ENCODE measurements at places on chromosomes 16 and 17.

DNA sequence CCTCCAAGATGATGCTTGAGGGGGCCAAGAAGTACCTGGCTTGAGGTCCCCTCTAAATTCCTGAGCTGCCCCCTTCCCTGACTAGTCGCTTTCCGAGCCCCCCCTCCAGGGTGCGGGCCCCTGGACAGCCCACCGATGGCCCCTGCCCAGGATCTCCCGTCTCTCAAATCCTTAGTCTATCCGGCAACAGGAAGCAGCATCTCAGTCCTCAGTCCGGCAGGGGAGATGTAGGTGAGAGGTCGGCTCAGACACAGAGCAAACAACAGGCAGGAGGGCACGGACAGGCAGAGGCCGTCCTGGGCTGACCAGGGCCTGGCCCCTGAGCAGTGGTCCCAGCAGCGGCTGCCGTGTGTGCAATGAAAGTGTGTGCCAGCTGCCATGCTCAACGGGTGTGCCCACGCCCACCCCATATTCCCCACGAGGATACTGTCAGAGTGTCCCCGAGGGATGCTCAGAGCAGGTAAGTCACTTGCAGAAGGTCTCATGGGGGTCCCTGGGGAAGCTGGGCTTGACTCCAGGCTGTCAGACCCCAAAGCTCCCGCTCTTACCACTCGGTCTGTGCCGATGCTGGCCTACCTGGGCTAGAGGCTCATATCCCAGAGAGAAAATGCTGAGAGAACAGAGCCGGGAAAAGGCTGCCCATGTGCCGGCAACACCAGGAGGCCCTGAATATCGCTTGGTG, 7.2 kb downstream of the SLC43A2 start:
- DNase-seq = no peak

DNA sequence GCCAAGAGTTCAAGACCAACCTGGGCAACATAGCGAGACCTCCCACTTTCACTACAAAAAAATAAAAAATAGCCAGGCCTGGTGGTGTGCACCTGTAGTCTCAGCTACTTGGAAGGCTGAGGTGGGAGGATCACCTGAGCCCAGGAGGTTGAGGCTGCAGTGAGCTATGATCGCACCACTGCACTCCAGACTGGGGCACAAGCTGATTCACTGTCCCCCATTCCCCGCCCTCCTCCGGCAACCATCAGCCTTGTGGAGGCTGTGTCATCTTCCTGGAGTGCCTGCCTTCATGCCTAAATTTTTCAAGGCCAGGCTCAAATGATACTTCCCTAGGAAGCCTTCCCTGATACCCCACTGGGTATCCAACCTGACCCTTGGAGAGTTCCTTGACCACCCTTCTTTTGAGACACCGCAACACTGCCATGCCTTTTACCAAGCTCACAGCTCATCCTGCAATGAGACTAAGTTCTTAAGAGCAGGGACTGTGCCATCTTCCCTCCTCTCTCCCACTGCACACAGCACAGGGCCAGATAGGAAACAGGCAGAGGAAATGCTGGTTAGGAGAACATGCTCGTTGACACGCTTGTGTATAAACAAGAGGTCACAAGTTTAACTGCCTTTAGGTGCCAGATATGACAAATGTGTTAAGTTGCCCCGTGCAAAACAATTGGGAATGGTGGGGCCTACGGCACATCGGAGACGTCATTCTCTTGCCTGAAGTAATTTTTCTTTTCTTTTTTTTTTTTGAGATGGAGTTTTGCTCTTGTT, 3.9 kb upstream of the SRCAP start:
- no peak for DNase-seq

DNA sequence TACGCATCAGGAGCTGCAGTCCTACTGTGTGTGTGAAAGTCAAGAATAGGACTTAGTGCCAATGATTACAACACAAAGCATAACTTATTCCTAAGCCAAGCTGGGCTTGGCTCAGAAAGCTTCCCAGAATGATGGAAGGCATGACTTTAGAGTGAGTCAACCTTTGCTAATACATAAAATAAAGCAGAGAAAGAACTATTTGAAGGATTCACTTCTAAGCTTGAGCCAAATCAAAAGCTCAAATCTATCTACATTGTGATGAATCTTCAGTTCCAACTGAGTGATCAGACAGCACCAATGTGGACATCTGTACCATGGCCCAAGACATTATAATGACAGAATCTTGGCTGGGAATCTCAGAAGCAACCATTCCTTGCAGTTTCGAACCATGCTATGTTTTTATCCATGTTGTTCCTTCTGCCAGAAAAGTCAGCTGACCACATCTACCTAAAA, 41.4 kb downstream of the SMG6 start:
- peak; percentile 91 for DNase-seq

DNA sequence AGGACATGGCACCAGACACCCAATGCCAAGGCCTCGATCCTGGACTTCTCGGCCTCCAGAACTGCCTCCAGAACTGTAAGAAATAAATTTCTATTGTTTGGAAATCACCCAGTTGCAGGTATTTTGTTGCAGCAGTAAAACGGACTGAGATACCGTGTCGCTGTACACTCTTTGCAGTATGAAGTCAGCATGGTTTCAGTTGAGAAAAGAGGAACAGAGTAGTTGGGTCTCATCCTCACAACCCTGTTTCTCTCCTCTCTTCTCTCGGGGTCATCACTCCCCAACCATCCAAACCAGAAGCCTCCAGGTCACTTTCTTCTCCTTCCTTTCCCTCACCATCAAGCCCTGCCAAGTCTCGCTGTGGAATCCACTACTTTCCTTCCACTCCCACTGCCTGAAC, 77.8 kb downstream of the ADCY9 start:
- DNase-seq = no peak

GRCh38 chr16:15607700-15608396, 35.1 kb downstream of the MARF1 start:
- peak; percentile 52 for DNase-seq

GRCh38 chr16:67528870-67529581, 397 bp downstream of the RIPOR1 start:
- peak; percentile 37 for DNase-seq

DNA sequence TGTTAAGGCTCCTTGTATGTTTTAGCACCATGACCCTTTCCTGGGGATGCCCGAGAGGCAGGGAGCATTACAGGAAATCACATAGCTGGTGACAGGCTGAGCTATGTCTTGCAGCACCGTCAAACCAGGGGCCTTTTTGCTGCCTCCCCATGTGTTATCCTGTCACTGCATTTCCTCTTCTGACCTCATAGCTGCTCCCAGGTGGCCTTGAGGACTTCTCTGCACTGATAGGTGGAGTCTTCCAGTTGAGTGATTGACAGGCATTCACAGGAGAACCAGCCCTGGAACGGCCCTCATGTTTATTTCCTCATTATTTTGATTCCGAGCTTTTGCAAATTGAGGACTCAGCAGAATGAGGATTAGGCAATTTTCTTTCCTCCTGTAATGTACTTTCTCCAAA, 349.6 kb downstream of the HAPSTR1 start:
- DNase-seq = no peak

DNA sequence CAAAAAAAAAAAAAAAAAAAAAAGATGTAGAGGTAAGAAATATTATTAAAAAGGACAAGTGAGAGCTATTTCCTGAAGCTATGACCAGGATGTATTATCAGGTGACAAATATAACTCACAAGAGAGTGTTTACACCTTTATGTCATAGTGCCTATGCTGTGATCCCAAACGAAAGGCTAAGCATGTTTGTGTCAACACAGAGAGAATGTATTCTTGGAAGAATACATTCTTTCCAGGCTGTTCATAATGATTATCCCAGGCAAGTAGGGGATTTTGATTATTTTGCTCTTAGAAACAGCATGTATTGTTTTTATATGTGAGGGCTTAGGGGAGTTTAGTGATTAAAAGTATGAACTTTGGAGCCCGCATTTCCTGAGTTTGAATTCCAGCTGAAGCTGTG, 175.0 kb downstream of the SPECC1 start:
- DNase-seq = no peak

DNA sequence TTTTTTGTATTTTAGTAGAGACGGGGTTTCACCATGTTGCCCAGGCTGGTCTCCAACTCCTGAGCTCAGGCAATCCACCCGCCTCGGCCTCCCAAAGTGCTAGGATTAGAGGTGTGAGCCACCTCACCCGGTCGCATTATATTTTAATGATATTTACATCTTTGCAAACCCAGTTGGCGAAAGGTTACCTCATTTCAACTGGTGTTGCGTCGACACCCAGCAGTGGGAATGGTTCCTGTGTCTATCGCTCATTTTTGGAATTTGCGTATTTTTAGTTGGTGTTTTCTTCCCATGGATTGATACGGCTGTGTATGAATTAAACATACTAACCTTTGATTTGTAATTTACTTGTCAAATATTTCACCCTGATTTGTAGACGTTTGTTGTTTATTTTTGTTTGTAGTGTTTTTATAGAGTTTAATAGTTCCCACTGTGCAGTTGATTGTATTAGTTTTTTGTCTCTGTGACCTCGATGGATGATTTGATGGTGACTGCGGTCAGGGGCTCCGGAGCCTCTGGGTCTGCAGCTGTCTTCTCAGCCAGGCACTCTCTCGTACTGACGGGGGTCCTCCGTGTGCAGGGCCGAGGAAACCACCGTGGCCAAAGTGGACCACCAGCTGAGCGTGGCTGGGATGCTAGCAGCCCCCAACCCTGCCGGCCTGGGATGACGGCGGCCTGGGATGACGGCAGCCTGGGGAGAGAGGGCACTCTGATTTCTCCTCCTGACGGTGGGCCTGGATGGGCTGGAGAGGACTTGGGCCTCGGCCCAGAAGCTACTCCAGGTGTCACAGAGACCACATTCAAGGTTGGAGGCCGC, 4.0 kb downstream of the CD7 start:
- no peak for DNase-seq

DNA sequence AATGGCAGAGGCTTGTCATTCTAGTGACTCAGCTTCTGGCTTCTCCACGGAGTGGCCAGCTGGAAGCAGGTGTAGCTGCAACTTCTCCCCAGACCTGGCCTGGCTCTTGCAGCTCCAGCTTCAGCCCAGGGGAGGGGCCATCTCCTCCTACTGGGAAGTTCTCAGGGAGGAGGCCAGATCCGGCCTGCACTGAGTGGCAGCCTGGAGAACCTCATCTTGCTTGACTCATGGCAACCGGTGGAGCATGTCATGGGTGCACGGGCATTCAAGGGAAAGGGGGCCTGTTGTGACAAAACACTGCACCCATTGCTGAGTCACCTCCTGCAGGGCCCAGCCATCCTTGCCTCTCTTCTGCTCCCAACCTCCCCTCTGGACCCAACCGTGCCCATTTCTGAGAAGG, 273.9 kb upstream of the MAF start:
- no peak for DNase-seq

DNA sequence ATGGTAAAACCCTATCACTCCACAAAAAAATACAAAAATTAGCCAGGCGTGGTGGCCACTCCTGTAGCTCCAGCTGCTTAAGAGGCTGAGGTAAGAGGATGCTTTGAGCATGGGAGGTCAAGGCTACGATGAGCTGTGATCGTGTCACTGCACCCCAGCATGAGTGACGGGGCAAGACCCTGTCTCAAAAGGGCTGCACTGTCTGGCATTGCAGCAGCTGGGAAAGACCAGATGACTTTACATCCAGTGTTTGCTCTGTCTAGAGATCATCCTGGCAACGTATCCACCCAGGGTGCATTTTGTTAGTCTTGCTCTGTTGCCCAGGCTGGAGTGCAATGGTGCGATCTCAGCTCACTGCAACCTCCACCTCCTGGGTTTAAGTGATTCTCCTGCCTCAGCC, 52.0 kb downstream of the MRM3 start:
- DNase-seq = no peak
